ENCODE measurements at places on chromosomes 3 and 15. TPM values are rescaled to one million over a fixed set of nuclear protein-coding genes. Genes with fewer than 3 reads are reported as not detected.

GRCh38 chr3:124248471-124249028 lies 256.6 kb upstream of the ROPN1 start:
- DNase-seq, result no peak

GRCh38 chr3:182869059-182869458 lies 75.8 kb downstream of the ATP11B start:
- no peak for DNase-seq

The GRAMD1C gene
- total RNA-seq, result 2.3 TPM

The C3orf80 gene
- not detected for total RNA-seq

DNA sequence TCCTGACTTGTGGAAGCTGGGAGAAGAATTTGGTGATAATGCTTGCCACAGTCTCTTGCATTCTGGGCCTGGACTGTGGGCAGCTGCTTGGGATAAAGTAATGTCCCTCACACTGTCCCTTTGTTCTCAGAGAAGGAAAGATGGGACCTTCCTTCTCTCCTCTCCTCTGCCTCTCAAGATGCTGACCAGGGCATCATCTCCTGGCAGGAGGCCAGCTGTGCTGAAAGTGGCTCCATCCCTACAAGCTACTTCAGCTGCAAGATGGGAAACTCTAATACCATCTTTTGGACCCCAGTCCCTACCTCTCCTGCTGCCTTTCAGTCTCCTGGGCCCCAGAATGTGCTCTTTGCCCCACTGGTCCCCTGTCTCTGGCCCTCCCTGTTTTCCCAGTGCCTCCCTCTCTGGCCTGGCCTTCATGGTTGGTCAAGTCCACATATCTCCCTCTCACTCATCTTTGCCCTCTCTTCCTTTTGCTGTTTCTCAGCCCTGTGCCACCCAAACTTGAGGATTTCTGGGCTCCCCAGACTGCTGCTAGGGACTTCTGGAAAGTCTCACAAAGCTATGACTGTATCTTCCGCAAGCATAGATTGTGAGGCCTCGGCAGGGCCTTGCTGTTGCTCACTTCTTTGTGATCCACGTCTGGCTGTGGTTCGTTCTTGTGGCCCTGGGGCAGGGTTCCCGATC lies 7.1 kb upstream of the SLC6A20 start:
- no peak for DNase-seq

The XXYLT1 gene
- total RNA-seq, result 51.3 TPM

GRCh38 chr3:101687142-101687931 lies 819 bp upstream of the RPL24 start:
- DNase-seq, result no peak

The MESP2 gene
- total RNA-seq, result 0.36 TPM

The PGBD4 gene
- total RNA-seq, result 1.6 TPM

- no peak for DNase-seq
Observed at GRCh38 chr3:82122554-82123345, 361.3 kb upstream of the GBE1 start.

DNA sequence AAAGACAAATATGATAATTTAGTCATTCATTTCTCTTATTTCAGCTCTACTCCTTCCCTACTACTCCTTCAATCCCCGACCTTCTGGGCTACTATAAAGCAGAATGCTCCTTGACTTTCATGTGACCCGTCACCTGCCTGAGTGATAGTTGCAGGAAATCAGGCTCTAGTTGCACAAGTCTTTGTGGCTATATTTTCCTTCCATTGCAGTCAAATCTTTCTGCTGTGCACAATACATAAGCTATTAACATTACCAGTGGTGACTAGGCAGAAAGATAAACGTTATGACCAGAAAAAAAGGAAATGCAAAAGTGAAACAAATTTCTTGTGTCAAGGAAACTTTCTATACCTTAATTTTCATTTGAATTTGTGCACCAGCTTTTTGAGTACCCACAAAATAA lies 2.3 kb downstream of the SUCNR1 start:
- no peak for DNase-seq

DNA sequence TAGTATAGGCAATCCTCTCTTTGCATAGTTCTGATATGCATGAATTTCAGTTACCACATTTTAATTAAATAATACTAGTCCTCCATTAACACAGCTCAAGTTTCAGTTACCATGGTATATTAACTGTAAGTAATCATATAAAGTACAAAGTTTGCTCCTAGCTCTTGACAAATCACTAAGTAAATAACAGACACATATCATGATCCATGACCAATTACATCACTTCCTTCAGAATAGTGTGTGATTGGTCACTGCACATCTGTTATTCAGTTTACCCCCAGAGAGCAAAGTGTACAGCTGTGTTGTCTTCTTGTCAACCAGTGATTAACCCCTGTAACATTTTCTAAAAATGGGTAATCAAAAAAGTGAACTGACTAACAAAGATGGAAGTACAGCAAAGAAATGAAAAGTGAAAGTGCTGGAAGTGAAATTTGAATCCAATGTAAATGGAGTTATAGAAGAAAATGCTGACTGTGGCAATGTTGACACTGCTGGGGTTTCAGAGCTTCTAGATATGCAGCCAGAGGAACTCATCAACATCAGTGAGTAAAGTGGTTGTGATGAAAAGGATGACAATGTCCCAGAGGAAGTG lies 30.2 kb upstream of the LEKR1 start:
- DNase-seq, result no peak

GRCh38 chr3:99637016-99637367 lies 1.4 kb upstream of the COL8A1 start:
- DNase-seq, result no peak

The CHST13 gene
- total RNA-seq, result not detected

The NR1I2 gene
- total RNA-seq, result not detected

DNA sequence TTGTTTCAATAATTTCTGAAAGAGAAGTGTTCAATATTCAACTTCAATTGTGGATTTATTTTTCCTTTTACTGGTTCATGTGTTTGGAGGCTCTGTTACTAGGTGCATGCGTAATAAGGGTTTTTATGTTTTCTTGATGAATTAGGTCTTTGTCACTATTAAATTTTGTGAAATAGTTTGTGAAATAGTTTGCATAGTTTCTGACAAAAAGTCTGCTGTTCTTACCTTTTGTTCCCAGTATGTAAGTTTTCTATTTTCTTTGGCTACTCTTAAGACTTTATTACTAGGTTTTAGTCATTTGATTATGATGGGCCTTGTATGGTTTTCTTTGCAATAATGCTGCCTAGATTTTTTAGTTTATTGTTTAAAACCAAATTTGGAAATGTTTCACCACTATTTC lies 38.0 kb downstream of the MEF2A start:
- DNase-seq, result no peak

The GTF2A2 gene
- 105 TPM for total RNA-seq

The TGM5 gene
- total RNA-seq, result not detected

DNA sequence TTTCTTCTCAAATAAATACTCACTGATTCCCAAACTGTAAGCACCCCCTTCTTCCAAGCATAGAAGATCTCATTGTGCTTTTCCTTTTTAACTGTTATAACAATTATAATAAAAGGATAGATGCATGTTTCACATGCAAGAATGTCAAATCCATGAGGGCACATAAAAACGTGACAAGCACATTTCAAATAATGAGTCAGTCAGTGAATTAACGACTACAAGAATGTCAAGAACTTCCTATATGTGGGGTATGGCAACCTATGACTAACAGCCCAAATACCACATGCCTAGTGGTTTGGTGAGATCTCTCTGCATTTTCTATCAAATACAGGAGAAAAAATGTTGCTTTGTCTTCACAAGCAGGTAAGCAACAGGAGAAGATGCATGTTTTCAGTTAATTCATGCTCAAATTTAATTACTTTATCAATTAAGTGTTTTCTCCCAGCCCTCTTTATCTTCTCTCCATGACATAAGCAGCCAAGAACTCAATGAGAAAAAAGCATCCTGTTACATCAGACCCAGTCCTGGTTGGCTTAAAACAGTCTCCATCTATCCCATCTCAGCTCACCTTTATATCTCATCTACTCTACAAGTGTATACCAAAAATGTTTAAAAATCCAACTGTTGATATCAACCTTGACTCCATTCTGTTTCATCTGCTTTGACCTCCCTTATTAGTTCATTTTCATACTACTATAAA lies 181.5 kb upstream of the LMCD1 start:
- DNase-seq, result no peak

GRCh38 chr3:125123451-125124305 lies 67.9 kb upstream of the HEG1 start:
- no peak for DNase-seq

The APOD gene
- total RNA-seq, result 2.1 TPM

- DNase-seq, result no peak
Observed at GRCh38 chr3:69750549-69750948, 11.3 kb downstream of the MITF start.

GRCh38 chr3:171950373-171950772 lies 89.0 kb upstream of the FNDC3B start:
- DNase-seq, result no peak

DNA sequence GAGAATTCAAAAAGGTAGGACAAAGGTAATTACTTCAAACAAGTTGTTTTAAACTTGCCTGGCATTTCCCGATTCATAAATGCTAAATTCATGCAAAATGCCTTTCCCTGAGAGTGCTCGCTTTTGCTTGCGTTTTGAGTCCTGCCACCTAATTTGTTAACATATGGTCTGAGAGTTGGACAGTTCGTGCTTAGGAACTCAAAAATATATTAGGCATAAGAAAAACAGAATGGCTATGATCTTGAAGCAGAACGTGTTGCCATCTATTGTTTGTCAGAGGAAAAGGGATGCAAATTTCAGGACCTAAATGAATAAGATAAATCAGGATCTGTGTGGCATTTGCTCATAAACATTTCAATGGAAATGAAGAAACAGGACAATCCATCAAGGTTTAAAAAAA lies 195.8 kb downstream of the ZMAT3 start:
- no peak for DNase-seq

- DNase-seq, result no peak
Observed at GRCh38 chr15:77168616-77169015, 97.7 kb upstream of the TSPAN3 start.

The ABTB1 gene
- total RNA-seq, result 26.7 TPM

GRCh38 chr15:81747026-81747425 lies 298.8 kb downstream of the MEX3B start:
- DNase-seq, result no peak

DNA sequence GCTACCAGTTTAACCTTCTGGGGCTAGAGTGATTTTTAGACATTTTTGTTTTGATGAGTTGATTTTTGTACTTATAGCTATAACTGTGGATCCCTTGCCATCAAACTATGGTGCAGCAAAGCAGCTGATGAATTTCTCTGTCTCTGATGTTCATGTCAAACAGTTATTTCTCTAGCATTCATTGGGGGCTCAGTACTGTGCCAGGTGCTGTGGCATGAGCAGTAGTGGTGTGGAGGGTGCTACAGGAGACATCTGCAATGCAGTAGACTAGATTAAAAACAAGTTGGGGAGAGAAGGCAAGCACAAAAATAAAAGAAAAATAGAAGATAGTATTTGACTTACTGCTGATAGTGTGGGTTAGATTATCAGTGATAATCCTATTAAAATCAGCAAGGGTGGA lies 95.3 kb downstream of the AKAP13 start:
- DNase-seq, result no peak

The CHRM5 gene
- not detected for total RNA-seq

- no peak for DNase-seq
Observed at GRCh38 chr3:114418107-114418506, 124.3 kb downstream of the TIGIT start.

DNA sequence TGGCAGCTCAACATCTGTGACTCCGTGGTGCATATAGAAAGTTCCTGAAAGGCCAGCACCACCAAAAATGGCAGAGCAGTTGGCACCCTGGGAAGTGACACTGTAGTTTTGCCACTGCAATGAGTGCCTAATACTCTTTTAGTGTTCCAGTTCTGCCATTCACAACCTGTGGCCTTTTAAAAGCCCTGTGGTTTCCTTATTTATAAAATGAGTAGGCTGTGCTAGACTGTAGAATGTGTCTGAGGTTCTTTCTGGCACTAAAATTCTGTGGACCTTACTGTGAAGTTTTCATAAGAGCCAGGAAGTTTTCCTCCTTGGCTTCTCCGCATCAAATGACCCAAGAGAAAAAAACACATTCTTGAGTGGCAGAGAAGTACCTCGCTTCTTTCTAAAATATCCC lies 74.1 kb downstream of the MME start:
- DNase-seq, result no peak

DNA sequence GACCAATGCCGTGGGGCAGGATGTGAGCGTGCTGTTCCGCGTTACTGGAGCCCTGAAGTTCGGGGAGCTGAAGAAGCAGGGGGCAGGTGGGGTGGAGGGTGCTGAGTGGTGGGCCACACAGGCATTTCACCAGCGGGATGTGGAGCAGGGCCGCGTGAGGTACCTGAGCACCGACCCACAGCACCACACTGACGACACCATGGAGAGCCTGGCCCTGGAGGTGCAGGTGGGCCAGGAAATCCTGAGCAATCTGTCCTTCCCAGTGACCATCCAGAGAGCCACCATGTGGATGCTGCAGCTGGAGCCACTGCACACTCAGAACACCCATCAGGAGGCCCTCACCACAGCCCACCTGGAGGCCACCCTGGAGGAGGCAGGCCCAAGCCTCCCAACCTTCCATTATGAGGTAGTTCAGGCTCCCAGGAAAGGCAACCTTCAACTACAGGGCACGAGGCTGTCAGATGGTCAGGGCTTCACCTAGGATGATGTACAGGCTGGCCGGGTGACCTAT lies 179.6 kb downstream of the TBC1D2B start:
- peak; percentile 52 for DNase-seq

The PRKAR2A gene
- 73.3 TPM for total RNA-seq

DNA sequence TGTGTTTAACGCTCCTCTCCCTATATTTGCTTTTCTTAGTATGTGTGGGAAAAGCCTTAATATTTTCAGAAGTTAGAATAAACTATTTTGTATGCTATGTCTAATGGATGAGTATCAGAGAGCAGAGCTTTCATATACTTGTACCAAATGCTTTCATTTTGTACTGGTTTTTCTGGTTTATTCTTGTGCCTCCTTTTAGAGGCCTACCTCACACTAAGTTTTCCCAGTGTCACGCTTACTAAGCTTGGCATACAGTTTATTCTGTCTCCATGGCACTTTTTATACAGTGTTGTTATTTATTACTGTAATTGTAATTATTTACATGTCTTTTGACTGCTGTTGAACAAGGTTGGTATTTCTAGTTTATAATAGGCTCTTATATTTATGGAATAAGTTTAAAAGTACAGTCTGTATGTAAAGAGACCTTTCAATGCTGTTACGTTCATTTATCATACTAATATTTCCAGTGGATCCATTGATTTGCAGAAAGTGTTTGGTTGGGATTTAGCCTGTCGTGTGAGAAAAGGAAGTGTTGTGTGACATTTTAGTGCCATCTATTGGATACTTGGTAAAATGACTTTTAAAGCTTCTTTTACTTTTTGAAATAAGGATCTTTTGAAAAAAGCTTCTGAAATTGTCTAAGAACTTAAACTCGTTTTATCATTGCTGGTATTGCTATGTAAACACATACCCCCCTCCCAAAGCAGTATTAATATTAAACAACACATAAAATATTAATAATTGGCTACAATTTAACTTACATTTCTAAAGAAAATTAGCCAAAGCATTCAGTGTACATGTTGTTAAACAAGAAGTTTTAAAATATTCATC lies 5.2 kb upstream of the EBLN2 start:
- no peak for DNase-seq
